ENCODE measurements at places on chromosomes 7 and 10.

DNA sequence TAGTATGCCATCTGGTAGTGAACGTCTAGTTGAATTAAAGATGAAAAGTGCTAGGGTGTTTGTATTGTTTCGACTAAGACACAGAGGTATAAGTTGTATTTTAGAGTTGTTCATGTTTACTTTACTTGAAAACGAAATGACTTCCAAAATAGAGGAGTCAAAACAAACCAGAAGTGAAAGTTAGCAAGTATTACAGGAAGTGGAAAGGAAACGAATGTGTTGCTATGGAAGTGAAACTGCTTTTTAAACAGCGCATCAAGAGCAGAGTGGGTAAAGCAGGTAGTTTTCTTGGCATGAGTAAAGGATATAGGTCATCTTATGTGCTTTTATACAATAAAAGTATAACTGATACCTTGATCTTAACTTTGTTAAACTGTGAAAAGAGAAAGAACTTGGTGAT is 20.0 kb upstream of the GALNTL5 start:
- DNase-seq: no peak

GRCh38 chr10:124705381-124705740 is 38.8 kb downstream of the FAM53B start:
- no peak for DNase-seq

GRCh38 chr7:19304086-19304485 is 158.9 kb upstream of the FERD3L start:
- no peak for DNase-seq

DNA sequence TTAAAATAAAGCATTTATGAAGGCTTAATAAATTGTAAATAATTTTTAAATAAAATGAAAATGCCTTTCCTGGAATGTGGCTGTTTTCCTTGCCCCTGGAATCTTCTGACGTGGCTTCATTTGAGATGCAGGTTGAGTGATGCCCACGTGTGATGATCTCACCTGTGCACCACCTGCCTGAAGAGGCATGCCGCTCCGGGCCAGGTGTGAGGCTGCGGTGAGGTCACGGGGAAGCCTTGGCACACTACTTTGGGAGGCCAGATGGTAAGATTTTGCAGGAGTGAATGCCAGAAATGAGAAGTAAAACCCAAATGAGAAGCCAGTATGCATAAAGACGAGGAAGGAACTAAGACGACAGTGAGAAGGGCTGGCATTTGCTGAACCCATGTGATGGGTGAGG is 36.2 kb downstream of the GOT1 start:
- DNase-seq: no peak

DNA sequence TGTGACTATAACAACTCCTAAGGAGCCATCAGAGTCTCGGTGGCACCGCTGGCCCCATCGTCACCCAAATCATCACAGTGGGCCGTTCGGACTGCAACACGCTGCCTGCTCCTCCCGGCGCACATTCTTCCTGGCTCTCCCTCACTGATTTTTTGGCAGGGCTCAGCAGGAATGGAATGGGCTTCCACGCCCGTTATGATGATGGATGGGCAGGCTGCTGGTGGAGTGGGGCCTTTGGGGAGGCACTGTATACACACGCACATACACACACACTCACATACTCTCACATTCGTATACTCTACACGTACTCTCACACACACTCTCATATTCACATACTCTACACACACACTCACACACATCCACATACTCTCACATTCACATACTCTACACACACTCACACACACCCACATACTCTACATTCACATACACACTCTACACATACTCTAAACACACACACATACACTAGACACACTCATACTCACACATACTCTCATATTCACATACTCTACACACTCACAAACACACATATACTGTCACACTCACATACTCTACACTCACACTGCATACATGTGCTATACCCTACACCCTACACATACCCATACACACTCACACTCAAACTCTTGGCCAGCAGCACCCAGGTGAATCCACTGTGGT is 99.8 kb downstream of the KCNMA1 start:
- DNase-seq: peak; percentile 24
